ENCODE measurements at places on chromosomes 4 and X.

GRCh38 chr4:9976781-9977180 lies 44.5 kb downstream of the SLC2A9 start:
- no peaks in the 10 kb centered on the region for H3K27me3 ChIP-seq
- H3K36me3 ChIP-seq, result no peaks in the 10 kb centered on the region
- H3K27ac ChIP-seq, result no peak overlapping the region
- H3K4me3 ChIP-seq, result no peak overlapping the region

DNA sequence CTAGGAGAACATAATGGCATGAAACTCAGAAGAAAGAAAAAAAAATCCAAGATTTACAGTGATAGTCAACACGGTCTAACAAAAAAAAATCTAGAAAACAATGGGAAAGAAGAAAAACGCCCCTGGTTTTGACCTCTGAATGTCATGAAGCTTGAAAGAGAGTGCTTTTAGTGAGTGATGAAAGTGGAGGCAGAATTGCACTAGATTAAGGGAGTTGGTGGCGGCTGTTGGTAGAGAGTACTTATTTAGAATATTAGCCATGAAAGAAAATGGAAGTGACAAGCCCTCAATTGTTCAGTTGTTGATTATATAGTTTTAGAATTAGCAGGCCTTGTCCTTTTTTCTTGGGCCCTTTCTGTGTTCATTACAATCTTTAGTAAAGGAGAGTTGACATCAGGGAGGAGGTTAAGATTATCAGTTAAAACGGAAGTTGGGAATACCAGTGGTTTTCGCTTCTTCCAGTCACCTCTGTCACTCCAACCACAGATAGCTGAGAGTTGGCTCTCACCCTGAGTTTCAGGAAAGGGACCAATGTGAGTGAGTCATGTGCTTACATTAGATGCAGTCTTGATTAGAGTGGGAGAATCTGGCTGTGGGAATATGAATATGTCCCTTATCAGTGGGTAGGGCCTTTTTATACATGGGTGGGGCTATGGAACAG lies 29.7 kb downstream of the EREG start:
- H3K27me3 ChIP-seq, result no peaks in the 10 kb centered on the region
- DNase-seq, result peak; percentile 82
- no peaks in the 10 kb centered on the region for H3K36me3 ChIP-seq
- no peak overlapping the region for H3K27ac ChIP-seq
- H3K4me3 ChIP-seq, result no peak overlapping the region

- H3K27ac ChIP-seq, result no peak overlapping the region
Observed at GRCh38 chr4:67106861-67107460, 438.3 kb downstream of the CENPC start.

GRCh38 chrX:153560000-153560399 lies 38.9 kb downstream of the CCNQ start:
- peak; percentile 5 for DNase-seq
- no peaks in the 10 kb centered on the region for H3K4me1 ChIP-seq
- peaks cover 19% of the 10 kb centered on the region for H3K27me3 ChIP-seq
- H3K27ac ChIP-seq, result no peak overlapping the region

- H3K27me3 ChIP-seq, result no peaks in the 10 kb centered on the region
- H3K4me3 ChIP-seq, result no peak overlapping the region
- no peak for DNase-seq
- no peaks in the 10 kb centered on the region for H3K36me3 ChIP-seq
- peaks cover 2% of the 10 kb centered on the region for H3K4me1 ChIP-seq
Observed at GRCh38 chr4:108532738-108533137, 87.6 kb upstream of the RPL34 start.

GRCh38 chr4:91984466-91984865 lies 319.3 kb upstream of the GRID2 start:
- H3K36me3 ChIP-seq, result no peaks in the 10 kb centered on the region
- no peak for DNase-seq
- H3K27ac ChIP-seq, result no peak overlapping the region
- H3K4me3 ChIP-seq, result no peak overlapping the region
- H3K27me3 ChIP-seq, result no peaks in the 10 kb centered on the region

- H3K4me3 ChIP-seq, result no peak overlapping the region
- H3K4me1 ChIP-seq, result no peaks in the 10 kb centered on the region
- H3K27me3 ChIP-seq, result no peaks in the 10 kb centered on the region
- no peak overlapping the region for H3K27ac ChIP-seq
- DNase-seq, result no peak
Observed at GRCh38 chr4:13765539-13765938, 138.0 kb upstream of the BOD1L1 start.

GRCh38 chr4:25632135-25632534 lies 23.5 kb upstream of the SLC34A2 start:
- H3K27ac ChIP-seq, result no peak overlapping the region
- DNase-seq, result no peak
- H3K36me3 ChIP-seq, result no peaks in the 10 kb centered on the region

DNA sequence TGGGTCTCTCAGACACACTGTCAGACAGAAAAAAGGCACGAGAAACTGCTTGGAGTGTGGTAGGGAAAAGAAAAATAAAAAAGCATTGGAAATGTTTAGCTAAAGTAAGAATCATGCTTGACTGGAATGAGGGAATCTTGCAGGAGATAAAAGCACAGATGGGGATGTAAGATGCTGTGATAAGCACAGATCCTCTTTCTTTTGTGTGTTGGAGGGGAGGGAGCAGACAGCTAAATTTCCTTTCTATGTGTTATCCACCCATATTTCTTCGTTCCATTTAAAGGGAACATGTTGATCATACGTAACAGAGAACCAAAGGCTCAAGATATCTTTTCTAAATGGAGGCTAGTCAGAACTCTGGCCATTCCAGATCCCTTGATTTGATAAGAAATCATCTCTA lies 614.0 kb upstream of the LCORL start:
- no peaks in the 10 kb centered on the region for H3K27me3 ChIP-seq
- no peak overlapping the region for H3K4me3 ChIP-seq
- no peak for DNase-seq
- no peaks in the 10 kb centered on the region for H3K36me3 ChIP-seq

DNA sequence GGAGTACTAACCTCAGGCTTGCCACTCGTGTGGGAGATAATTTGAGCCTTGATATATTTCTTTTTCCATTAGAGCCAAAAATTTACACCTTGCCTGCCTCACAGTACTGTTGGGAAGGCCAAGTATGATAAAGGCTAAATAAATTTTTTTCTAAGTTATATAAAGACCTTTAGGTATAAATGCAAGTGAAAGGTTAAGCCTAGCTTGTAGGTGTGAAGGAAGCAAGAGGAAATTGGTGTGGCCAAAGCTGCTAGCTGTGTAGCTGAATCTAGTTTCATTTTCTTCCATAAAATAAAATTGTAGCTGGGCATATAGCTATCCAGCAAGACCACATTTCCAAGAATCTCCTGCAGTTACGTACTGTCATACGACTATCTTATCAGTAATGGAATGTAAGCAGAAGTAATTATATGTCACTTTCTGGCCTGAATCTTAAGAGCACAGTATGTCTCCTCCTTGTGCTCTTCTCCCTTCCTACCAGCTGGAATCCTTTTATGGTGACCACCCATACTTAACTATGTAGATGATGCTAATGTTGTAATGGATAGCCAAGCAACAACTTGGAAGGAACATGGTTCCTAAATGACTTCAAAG lies 14.3 kb upstream of the GABRE start:
- no peaks in the 10 kb centered on the region for H3K36me3 ChIP-seq
- no peak overlapping the region for H3K27ac ChIP-seq
- H3K4me3 ChIP-seq, result no peak overlapping the region

DNA sequence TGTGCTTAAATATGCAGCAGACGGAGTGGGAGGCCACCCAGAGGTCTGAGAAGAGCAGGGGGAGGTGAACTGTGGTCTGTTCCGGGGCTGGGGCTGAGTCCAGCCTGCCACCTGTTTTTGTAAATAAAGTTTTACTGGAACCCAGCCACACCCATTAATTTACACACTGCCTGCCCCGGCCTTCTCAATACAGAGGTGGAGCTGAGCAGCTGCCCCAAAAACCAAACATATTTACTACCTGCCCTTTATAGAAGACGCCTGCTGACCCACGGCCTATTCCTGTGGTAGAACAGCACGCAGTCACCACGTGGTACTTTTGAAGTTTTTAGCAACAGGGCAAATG lies 45.9 kb downstream of the FGFRL1 start:
- no peaks in the 10 kb centered on the region for H3K36me3 ChIP-seq
- H3K27me3 ChIP-seq, result peaks cover 44% of the 10 kb centered on the region
- H3K4me3 ChIP-seq, result no peak overlapping the region
- no peak overlapping the region for H3K27ac ChIP-seq
- H3K4me1 ChIP-seq, result peaks cover 9% of the 10 kb centered on the region

DNA sequence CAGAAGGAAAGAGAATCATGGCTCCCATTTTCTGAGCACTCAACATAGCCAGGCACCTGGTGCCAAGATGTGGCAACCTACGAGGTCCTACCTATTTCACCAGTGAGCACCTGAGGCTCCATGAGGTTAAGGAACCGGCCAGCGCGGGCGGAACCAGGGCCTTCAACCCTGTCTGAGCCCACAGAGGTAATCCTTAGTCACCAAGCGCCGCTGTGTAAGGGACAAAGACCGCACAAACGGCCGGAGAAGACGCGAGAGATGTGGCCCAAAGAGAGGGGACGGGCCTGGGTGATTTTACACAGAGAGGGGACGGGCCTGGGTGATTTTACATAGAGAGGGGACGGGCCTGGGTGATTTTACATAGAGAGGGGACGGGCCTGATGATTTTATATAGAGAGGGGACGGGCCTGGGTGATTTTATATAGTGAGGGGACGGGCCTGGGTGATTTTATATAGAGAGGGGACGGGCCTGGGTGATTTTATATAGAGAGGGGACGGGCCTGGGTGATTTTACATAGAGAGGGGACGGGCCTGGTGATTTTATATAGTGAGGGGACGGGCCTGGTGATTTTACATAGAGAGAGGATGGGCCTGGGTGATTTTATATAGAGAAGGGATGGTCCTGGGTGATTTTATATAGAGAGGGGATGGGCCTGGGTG lies 114.2 kb downstream of the SMIM20 start:
- DNase-seq, result no peak
- no peak overlapping the region for H3K27ac ChIP-seq

- no peak overlapping the region for H3K4me3 ChIP-seq
- peak; percentile 81 for DNase-seq
- H3K27me3 ChIP-seq, result no peaks in the 10 kb centered on the region
- no peaks in the 10 kb centered on the region for H3K4me1 ChIP-seq
Observed at GRCh38 chrX:140762061-140762460, 52.5 kb downstream of the LINC00632 start.

DNA sequence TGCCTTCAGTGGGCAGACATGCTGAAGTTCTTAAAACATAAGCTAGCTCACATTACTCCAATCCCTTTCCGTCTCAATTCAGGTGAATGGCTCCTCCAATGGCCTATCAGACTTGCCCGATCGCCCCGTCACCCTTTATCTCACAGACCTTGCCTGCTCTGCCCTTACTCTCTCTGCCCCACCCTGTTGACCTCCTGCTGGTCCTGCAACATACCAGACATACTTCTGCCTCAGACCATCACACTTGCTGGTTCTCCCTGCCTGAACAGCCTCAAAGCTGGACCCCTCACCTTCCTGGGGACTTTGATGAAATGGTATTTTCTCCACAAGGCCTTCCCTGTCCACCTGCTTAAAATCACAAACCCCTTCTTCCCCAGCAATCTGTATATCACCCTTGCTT lies 340.1 kb upstream of the NR3C2 start:
- H3K27me3 ChIP-seq, result no peaks in the 10 kb centered on the region
- H3K36me3 ChIP-seq, result no peaks in the 10 kb centered on the region
- H3K4me3 ChIP-seq, result no peak overlapping the region
- H3K4me1 ChIP-seq, result peaks cover 3% of the 10 kb centered on the region

DNA sequence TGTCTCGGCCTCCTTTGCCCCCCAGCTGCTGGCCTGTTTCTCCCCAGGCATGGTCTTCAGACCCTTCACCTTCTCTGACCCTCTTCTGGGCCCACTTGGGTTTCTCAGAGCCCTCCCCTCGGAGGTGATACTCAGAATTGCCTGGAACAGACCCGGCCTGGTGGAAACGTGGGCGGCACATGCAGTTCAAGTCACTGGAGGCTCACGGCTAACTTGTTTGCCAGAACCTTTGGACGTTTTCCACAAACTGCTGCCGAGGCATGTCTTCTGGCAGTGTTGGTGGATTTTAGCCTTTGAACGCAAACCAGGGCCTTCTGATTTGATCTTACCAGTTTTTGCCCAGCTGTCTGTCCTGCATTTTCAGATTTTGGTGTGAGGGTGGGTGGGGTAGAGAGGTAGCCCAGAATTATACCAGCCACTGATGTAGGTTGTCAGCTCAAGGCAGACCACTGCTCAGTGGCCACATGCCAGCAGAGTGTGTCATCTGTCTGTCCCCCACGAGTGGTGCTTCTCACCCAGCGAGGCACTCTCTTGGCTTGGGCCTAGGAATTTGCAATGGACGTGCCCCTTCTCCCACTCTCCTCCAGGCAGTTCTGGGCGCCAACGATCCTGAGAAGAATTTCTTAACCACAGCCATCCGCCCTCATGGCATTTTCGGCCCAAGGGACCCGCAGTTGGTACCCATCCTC lies 32.5 kb upstream of the ZNF185 start:
- no peak overlapping the region for H3K4me3 ChIP-seq
- peaks cover 67% of the 10 kb centered on the region for H3K36me3 ChIP-seq
- DNase-seq, result no peak
- H3K27me3 ChIP-seq, result peaks cover 7% of the 10 kb centered on the region

DNA sequence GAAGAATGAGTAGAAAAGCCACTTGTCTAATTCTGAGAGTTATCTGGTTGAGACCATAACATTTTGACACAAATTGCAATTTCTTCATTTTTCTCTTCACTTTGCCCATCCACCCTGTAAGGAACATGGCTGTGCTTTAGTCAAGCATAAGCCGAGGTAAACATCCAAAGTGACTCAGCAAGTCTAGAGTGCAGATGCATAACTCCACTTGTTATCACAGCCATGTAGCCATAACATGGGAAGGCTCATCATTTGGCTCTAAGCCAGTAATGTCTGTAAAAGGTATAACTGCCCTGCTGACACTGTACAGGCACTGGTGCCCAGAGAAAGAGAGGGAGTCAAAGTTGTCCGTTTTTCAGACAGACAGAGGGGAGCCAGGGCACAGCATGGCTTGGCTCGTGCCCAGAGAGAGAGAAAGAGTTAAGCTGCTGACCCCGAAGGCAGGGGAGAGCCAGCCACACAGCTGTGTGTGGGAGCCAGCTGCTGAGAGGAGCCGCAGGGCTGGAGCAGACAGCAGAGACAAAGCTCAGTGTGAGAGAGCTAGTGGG lies 76.9 kb upstream of the EXOC1L start:
- peaks cover 7% of the 10 kb centered on the region for H3K27me3 ChIP-seq
- peak; percentile 85 for DNase-seq
- H3K27ac ChIP-seq, result no peak overlapping the region

DNA sequence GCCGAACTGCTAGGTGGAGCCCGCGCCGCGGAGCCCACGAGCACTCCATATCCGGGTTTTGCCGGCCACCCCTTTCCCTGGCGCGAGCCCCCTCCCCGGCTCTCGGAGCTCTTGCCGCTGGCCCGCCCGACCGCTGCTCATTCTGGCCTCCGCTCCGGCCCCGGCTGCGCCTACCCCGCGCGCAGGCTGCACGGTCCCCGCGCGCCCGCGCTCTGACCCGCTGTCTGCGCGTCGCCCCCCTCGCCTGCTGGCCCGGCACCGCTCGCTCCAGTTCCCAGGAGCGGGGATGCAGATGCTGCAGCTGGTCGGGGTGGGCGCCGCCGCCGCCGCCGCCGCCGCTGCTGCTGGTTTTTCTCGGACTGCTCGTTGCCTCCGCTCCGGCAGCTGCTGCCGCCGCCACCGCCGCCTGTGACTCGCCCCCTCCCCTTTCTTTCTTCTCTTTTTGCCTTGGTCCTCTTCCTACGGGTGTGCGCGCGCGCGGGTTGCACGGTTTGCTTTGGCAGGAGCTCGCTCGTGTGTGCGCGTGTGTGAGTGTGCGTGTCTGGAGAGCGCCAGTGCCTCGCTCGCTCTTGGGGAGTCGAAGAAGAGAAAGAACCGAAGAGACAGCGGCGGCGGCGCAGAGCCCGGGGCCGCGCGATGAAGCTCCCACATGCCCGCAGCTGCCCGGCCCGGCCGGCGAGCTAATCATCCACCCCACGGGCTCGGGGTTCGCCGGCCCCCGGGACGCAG lies at the start of gene ADGRL3:
Gene ADGRL3, plus strand, starts transcription at position 140 of the 729 bp plus-strand sequence.
- H3K27me3 ChIP-seq, result peaks cover 42% of the 10 kb centered on the region
- H3K36me3 ChIP-seq, result no peaks in the 10 kb centered on the region
- peaks cover 21% of the 10 kb centered on the region for H3K4me1 ChIP-seq
- peak; percentile 54 for DNase-seq
